ENCODE measurements at places on chromosomes 4 and X.

GRCh38 chr4:153638011-153638410 lies 46.1 kb upstream of the TLR2 start:
- no peak for DNase-seq

GRCh38 chr4:101993842-101994775 lies 203.6 kb downstream of the BANK1 start:
- DNase-seq, result no peak

GRCh38 chr4:22911285-22911684 lies 218.5 kb downstream of the GBA3 start:
- DNase-seq, result no peak

GRCh38 chrX:153780678-153781427 lies at the start of gene SRPK3:
SRPK3 (plus strand) TSS chrX:153781041; CDS start chrX:153781087, 46 bp downstream.
- DNase-seq, result no peak

- DNase-seq, result no peak
Measured at GRCh38 chrX:50000937-50001542, 78.6 kb downstream of the CLCN5 start.

DNA sequence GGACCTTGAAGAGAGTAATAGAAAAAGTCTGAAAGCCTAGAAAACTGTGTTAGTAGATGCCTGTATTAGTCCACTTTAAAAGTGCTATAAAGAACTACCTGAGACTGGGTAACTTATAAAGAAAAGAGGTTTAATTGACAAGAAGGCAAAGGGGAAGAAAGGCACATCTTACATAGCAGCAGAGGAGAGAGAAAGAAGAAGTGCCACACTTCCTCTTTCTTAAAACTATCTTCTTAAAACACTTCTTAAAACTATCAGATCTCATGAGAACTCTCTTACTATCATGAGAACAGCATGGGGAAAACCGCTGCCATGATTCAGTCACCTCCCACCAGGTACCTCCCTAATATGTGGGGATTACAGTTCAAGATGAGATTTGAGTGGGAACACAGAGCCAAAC lies 18.8 kb upstream of the COL25A1 start:
- no peak for DNase-seq

GRCh38 chr4:8459867-8460445 lies 19.4 kb downstream of the TRMT44 start:
- DNase-seq, result no peak

- no peak for DNase-seq
Measured at GRCh38 chr4:149784018-149784417, 31.6 kb downstream of the IQCM start.

DNA sequence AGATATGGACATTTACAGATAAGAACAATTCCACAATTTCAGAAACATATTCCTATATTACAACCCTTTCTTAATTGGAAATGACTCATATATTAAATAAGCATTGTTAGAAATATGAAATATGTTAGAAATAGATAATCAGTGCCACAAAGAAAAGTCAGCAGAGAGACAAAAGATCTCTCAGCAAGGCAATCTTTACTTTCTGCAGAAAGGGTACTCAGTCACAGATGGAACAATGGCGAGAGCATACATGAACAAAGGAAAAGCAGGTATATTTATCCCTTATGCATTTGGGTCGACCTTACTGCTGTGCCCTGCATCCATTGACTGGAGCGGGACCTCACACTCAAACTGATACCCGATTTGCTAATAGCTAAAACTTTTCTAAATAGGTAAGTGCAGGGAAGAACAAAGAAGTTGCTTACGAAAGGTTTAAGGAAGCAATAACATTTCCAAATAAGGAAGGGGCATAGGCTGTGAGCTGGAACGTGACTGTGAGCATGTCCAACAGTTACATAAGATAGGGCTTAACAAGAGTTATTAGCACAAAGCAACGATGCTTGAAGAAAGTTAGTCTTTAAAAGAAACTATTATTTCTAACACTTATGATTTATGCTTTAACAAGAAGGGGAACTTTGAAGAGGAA lies 40.8 kb downstream of the MGARP start:
- DNase-seq, result no peak

DNA sequence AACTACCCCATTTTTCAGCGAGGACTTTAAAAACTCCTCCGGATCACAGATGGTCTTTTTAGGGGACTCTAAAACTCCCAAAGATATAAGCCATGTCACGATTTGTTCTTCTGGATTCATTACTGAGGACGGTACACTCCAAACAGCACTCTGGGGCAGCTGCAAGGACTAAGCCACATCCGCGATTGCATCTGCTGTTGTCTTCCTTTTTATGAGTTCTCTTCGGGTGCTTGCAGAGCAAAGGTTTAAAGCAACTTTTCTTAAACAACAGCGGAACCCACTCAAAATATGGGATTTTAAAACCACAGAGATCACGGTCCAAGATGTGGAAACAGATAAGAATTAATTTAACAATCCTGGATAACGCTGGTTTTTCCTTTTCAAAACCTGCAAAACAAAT lies at the start of gene ARHGEF6:
TSS of gene ARHGEF6 (minus strand) at position 170 of the 400 bp plus-strand sequence. CDS start at position 120, 50 bp downstream.
- DNase-seq, result no peak

- no peak for DNase-seq
Measured at GRCh38 chrX:108344216-108344615, 94.0 kb downstream of the COL4A6 start.

DNA sequence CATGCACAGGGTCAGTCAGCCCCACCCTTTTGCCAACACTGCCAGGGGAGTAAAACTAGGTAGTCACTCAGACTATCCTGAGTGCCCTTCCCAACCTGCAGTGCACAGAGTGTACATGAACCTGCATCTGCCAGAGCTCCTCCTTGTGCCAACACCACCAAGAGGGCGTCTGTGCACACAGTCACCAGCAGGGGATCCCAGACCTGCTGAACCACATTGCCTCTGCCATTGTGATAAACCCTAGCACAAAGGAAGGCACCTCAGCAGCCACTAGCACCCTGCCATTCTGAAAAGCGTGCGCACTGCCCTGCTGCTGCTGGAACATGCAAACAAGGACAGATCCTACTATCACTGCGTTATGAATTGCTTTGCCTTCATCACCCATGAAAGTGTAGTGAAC lies 247.8 kb upstream of the POU3F4 start:
- no peak for DNase-seq

- DNase-seq, result no peak
Measured at GRCh38 chr4:180028682-180029081, 2214.5 kb upstream of the TENM3 start.

DNA sequence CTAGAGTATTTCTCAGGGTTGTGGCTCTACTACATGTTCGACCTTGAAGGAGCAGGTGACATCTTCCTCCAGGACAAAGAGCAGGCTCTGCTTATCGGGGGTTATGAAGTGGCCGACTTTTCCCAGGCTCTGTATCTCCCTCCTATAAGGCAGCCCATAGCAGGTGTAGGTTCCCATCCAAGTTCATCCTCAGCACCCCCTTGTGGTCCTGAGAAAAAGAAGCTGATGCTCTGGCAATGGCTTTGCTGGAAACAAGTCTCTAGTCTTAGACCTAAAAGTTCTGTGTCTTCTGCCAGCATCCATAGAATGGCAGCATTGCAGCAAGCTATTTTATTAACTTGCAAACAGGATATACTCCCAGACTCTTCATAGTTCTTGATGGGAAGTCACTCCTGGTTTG lies 836.6 kb upstream of the PRKX start:
- no peak for DNase-seq

- DNase-seq, result no peak
Measured at GRCh38 chrX:24243188-24243587, 70.7 kb downstream of the SUPT20HL2 start.

DNA sequence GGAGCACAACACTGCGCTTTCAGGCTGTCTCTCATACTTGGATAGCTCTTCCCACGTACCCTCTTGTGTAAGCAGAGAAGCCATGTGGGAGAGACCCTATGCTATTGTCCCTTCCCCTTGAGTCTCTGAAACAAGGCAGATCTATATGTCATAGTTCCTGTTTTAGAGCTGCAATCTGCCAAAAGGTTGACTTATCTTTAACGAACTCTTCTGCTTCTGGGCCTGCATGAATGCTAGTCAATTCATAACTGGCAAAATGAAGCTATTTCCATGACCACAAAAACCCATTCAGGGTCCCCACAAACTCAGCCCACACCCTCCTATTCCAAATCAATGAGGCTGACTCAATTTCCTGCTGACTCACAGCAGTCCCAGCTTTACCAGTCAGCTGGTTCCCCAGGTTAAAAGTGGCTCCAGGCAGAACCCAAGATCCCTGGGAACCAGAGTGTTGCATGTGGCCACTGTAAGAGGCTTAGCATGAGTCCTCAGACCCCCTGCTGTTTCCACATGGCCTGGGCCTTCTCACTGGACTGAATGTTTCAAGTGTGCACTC lies 25.3 kb upstream of the SOD3 start:
- no peak for DNase-seq

DNA sequence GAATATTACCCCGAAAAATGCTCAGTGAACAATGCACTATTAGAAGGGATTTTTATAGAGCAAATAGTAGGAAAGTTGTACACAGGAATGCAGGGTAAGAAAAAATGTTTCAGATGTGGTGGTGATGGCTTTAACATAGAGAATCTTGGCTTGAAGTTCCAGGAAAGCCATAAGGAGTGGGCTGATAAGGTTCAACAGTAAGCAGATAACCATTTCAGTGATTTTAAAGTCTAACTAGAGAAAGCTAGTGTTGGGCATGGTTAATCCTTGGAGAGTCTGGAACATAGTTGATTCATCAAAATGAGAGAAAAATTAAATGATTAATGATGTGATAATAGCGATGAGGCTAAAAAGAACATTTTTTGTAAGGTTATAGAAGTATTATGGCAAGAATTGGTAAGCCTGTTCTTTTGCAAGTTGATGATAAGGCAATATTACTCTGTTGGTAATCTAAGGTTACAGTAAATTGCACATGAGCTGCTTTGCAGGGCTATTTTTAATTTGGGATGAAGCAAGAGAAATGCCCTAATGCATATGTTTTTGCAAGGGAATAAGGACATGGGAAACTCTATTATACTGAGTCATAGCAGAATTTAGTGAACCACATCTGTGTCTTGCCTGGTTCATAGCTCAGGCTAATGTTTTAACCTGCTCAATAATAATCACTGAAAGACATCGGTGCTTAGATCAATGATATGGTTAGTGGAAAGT lies 44.3 kb downstream of the GALNTL6 start:
- no peak for DNase-seq

GRCh38 chrX:153299855-153300254 lies 21.7 kb downstream of the PNMA6F start:
- DNase-seq, result no peak

DNA sequence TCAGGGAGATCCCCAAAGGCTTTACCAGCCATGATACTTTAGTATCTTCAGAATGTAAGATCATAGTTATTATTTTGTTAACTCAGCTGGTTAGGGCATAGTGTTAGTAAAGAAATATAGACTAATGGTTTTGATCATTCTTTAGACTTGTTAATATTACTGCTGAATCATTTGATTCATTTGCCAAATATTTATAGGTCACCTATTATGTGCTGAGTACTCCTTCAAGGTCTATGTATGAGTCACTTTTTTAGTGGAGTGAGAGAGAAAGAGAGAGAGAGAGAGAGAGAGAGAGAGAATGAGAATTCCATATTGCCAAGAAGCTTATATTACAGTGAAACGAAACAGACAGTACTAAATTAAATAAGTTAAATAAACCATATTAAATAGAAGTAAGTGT lies 110.3 kb downstream of the UBE2NL start:
- DNase-seq, result no peak

DNA sequence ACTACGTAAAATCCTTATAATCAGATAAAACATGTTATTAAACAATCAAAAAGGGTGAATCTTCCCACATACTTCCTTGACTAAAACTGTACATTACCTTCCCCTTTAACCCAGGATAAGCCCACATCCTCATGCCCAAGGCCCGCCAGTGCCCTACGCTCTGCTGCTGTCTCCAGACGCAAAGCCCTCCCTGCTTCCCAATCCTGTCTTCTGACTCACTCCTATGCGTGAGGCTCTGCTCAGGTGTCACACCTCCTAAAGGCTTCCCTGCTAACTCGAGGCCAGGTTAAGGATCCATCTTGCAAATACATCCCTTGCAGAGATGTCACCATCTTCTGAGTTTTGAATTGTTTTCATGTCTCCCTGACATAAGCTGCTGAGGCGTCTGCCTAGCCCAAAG lies 61.6 kb downstream of the STX18 start:
- no peak for DNase-seq

DNA sequence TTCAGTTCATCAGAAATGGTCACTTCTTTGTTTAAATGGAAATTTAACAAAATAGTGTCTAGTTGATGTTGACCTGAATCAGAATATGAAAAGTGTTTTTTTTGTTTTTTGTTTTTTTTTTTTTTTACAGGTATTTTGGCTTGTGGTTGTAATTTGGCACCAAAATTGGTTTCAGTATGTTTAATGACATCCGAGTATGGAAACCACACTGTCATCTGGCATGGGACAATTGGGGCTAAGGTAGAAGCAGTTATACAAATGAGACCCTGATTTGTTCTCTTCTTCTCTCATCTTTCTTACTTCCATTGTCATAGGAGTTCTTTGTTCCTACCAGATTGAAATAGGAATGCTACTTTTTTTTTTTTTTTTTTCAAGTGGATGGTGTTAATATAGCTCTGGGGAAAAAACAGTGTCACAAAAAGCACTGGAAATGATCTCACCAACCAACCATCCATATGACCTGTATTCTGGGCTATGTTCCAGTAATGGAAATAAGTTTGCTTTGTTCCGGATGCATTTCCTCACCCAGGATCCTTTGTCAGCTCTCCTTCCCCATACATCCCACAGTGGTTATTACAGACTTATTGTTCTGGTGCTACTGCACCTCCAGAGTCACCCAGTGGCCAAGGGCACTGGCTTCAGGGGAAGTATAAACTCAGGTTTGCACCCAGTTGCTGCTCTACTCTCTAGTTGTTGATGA lies 95.8 kb downstream of the ATXN3L start:
- no peak for DNase-seq

DNA sequence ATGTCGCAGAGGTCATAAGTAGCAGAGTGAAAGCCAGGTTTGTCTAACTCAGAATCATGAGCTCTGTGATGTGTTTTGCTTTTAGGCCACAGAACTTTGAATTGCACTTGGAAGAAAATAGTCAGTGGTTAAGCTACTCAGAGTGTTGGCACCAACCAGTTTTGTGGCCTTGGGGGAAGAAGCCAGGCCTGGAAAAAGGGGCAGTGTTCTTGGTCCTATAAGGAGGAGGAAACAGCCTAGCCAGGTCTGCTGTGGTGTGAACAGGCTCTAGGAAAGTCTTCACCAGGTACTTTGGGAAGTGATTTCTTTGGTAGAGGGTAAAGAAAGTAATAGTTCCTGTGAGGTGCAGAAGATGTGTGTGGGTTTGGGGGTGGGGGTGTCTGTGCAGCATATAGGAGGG lies 49.2 kb downstream of the FHIP1A start:
- DNase-seq, result no peak

DNA sequence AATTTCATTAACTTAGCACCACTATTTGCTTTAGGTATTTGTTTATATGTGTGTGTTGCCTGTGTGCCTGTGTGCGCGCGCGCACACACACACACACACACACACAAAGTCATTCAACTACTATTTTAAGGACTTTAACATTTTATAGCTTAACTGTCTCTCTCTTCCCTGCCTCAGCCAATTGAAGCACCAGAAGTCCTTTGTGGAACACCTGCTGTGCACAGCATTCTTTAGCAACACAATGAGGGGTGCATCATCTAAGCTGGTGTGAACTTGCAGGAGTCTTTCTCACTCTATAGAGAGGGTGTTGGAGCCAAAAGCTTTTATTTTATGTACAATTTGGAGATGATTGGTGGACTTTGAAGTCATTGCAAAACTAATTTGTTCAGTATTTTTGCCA lies 31.3 kb downstream of the SLIT2 start:
- no peak for DNase-seq

Data from HuH-7 (cell line).